SK-N-SH (cell line): ENCODE measurements at places on chromosomes 6 and 20. TPM values are rescaled to one million over a fixed set of nuclear protein-coding genes. Genes with fewer than 3 reads are reported as not detected.

Gene OLIG3
- not detected in 2 replicates for polyA plus RNA-seq

Gene MEI4
- not detected in 2 replicates for polyA plus RNA-seq

Gene COL9A3
- 1.3 and 2.5 TPM in 2 replicates for polyA plus RNA-seq

Gene PKIB
- polyA plus RNA-seq: 0.30 and 0.32 TPM in 2 replicates

Gene DSTN
- 151 and 167 TPM in 2 replicates for polyA plus RNA-seq

Gene ULBP2
- 5.0 and 5.3 TPM in 2 replicates for polyA plus RNA-seq

DNA sequence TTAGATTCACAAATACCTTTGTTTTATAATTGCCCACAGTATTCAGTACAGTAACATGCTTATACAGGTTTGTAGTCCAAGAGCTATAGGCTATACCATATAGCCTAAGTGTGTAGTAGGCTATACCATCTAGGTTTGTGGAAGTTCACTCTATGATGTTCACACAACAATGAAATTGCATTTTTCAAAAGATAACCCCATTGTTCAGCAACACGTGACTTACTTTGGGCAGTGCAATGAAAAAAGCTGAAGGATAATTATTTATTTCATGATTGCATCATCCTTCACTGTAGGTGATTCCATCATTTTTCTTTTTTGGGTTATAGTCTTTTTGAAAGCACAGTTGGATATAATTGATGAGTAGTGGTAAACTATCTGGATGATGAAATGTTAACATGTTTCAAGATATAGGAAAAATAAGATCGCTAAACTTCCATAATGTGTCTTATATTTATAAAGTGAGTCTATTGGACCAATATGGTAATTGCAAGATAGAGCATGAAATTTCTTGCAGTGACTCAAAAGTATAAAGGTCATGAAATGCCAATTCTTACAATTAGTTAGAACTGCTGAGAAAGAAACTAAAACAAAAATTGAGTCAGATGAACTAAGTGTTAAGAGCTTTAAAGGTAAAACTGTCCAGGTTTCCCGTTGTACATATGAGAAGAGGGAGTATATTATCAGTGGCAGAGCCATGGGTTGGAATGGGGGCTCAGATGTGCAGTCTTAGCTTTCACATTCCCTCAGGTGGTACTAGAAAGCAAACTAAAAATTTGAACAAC, 164.4 kb downstream of the ZFAND3 start:
- DNase-seq: no peak

GRCh38 chr6:130965656-130966055, 97.4 kb downstream of the EPB41L2 start:
- no peak for DNase-seq

DNA sequence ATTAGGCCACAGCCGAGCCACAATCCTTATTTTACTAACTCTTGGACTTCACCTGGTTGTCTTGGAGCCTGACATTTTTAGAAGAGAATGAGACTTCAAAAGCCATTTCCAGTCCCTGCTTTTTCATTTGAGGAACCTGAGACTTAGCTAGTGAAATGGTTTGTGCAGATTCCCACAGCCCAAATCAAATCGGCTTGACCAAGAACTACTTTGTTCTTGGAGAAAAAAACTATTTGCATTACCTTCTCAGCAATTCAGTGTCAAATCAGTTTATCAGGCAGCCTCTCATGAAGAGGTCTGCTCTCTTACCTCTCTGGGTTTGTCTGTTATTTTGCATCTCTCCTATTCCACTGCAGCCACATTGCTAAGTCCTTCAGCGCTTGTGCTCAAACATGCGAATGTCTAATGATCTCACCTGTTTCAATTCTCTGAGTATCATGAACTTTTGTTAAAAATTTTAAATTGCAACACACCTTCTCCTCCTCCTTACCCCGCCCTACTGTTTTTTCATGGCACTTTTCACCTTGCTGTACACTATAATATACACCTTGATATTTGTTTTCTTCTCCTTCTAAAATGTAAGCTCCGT, 573 bp upstream of the IFNGR1 start:
- no peak for DNase-seq

DNA sequence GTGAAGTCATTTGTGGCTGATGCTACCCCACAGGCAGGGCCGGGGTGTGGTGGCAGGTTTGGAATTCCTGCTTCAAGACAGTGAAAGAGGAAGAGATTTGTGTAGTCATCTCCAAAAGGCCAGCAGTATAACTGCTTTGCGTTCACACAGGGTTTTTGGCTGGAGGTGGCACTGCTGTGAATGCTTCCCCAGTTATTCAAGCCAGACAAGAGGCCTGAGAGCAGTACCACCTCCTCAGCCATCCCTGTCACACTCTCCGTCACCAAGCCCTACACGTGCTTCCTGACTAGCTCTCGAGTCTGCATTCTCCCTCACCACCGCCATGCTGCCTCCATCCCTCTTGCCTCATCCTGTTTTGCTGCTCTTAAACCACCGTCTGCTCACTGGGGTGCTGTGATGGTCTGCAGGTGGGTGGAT, 23.9 kb downstream of the ARMC2 start:
- DNase-seq: no peak

DNA sequence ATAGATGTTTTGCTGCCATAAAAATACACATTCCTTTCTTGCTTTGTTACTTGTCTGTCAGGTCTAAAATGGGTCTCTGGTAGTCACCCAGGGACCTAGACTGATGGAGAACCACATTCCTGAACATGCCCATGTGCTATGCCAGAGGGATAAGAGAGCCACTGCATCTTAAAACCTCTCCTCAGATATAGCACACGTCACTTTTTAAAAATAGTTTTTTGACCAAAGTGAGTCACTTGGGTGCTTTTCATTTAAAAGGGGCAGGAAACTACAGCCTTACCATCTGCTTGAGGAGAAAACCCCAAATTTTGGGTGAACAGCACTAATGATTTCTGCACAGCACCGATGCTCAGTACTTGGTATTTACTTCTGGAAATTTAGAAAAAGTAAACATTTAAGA, 197.8 kb downstream of the OGFRL1 start:
- DNase-seq: no peak

- DNase-seq: no peak
Measured at GRCh38 chr6:113381232-113381631, 475.9 kb upstream of the MARCKS start.

DNA sequence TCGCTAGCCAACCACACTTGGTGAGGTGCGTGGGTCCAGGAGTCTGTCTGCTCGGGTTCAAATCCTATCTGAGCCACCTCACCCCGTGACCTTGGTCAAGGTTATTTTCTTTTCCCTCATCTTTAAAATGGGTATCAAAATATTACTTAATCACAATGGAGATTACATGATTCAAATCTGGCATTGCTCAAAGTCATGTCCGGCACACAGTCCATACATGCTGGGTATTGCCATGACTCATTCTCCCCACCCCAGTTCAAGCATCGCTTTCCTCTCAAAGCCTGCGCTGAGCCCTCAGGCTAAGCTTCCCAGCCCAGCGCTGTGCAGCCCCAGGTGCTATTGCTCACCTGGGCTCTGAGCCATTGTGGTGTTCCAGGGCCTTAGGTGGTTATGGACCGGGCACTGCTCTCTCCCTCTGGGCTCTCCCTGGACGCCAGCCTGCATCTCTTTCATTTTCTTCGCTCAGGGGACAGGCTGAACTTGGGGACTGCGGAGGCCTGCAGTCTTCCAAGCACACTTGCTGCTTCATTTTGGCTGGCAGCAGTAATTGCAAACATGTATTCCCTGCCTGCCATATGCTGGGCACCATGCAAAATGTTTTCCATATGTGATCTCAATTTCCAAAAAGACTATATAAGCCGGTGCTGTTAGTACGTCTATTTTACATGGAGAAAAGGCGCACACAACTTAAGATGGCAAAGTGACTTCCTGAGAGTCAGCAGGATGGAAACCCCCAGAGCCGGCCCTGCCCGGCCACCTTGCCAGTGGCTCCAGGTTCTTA, 27.3 kb downstream of the WRNIP1 start:
- DNase-seq: no peak

- no peak for DNase-seq
Measured at GRCh38 chr6:148530976-148531375, 188.3 kb downstream of the SASH1 start.

GRCh38 chr6:26175428-26176181, 88.4 kb downstream of the HFE start:
- no peak for DNase-seq

DNA sequence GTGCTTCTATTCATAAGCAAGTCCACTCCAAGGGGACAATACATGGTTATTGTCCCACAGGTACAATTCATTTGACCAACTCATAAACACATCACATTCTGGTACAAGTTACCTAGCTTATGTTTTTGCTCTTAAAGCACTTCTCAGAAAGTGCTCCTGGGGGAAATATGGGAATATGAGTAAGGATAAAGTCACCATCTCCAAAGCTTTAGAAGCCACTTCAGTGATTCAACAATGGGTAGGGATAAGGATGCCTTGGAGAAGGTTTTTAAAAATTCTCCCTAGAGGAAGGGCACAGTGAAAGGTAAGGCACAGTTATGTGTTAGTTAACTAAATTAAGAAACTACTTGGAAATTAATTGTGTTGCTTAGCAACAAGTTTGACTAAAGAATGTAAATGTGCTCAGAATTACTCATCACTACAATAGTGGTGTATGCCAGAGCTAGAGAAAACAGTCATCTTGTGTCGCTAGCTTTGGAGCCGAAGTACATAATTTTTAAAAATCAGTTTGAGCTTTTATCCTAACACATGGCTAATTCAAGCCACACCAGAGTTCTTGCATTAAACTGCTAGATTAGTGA, 39.5 kb upstream of the LAMP5 start:
- DNase-seq: no peak

- DNase-seq: no peak
Measured at GRCh38 chr6:31265926-31266325, 6.0 kb downstream of the HLA-C start.

DNA sequence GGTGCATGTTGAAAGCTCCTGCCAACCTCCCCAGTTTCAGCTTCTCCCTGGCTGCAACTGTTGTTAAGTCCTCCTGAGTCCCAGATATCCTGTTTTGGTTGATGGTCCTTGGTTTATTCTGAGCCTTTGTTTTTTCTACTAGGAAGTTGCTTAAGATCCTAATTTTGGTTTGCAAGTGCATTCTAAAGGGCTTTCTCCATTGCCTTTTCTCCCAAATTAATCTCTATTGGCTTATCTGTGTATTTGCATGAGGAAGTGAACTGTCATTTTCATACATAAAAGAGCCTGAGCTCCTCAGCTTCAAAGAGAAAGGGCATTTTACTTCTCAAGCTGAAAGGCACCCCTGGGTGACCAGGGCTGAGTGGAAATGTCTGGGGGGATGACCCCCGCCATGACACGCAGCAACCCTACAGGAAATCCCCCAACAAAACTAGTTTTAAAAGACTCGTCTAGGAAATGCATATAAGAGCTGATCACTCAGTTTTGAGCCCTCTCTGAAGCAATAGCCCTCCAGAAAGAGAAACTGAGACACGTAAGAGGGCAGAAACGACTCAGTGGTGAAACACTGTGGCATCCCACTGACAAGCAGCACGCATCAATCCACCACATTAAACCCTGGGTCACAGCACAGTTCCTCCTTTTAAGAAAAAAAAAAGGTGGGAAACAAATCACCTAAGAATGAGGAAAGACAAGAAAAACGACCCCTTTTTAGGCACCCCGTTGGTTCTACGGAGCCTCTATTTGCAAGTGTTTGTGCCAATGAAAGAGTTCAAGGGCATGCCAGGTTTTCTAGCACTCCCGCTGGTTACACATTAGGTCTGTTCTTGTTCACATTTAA, 140.9 kb downstream of the THBS2 start:
- no peak for DNase-seq

DNA sequence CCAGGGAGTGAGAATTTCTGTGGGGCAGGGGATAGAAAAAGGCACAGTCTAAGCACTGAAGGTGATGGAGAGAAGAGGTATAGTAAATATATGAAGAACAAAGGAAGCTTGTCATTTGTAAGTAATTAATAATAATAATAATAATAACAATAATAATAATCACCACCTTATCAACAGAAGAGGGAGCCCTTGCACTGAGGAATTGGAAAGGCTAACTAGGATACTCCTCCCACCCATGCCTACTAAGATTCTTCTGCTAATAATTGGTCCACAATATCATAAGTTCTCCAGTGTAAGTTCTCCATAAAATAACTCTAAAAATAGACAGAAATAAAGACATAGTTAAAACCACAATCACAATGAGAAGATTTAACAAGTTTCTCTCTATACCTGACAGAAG, 912 bp upstream of the OR12D3 start:
- no peak for DNase-seq

- DNase-seq: no peak
Measured at GRCh38 chr20:57593134-57593886, 26.9 kb downstream of the ZBP1 start.

- no peak for DNase-seq
Measured at GRCh38 chr6:157731221-157731620, 91.8 kb upstream of the SNX9 start.

GRCh38 chr20:32681175-32682084, 7.7 kb upstream of the C20orf203 start:
- peak; percentile 54 for DNase-seq

GRCh38 chr20:46549188-46549972, 1.1 kb downstream of the OCSTAMP start:
- DNase-seq: no peak

DNA sequence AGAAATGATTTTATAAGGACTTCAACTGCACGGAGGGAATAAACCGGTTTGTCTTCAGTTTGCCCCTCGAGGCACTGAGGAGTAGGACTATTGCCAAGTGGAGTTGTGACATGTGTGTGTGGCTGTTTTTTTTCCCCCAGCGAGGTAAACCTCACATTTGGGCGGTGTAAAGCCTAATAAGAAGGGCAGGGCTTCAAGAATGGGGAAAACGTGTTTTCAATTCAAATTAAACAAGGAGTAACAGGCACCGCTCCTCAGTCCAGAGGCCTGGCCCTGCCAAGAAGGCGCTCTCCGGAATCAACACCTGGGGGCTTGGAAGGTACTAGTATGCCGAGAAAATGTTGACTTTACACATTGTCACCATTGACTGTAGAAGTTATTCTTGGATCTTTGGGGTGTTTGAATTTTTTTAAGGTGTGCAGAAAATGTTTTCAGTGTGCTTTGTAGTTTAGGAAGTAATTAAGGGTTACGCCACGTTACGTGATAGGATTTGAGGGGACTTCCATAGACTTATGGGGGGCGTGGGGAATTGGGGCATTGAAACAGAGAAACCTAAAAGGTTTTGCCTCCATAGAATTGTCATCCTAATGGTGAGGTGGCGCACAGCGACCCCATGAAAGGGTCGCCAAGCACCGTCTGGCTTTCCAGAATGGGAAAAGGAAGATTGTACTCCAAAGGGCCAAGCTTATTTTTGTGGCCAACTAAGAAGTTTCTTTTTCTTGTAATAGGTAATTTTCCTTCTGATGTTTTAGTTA, 791 bp downstream of the ADGRG6 start:
- no peak for DNase-seq

GRCh38 chr6:168133687-168134559, 54.9 kb upstream of the FRMD1 start:
- DNase-seq: no peak
